CMK (cell line): ENCODE measurements at places on chromosomes 6 and 20.

- no peak for DNase-seq
Observed at GRCh38 chr20:31751126-31751525, 12.0 kb downstream of the TPX2 start.

DNA sequence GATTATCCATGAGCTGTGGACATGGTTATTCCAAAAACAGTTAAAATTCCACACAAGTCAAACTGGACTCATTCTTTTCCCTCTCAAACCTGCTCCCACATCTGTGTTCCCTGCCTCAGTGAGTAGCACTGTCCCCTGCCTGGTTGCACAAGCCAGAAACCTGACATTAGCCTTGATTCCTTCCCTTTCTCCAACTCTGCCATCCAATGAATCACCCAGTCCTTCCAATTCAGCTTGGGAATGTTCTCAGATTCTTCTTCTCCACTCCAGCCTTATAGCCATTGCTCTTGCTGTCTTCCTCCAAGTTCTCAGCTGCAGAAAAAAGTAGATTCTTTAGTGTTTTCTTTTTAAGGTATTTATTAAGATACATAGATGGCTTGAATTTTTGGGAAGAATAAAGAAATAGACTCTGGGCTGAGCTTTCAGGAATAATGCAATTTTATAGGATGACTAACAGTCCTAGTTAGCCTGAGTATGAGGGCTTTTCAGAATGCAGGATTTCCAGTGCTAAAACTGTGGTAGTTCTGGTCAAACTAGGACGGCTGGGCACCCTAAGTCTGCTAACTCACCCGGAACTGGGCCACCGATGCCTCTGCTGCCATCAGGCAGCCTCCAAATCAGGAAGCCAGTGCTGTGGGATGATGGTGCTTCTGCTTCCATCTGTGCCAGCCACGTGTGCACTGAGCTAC, 18.2 kb upstream of the SASH1 start:
- no peak for DNase-seq

GRCh38 chr20:35661053-35661452, 3.6 kb downstream of the CPNE1 start:
- DNase-seq: no peak

GRCh38 chr6:20678831-20679352, 144.6 kb downstream of the CDKAL1 start:
- no peak for DNase-seq

- DNase-seq: no peak
Observed at GRCh38 chr6:131640576-131640975, 3.5 kb downstream of the ENPP3 start.

DNA sequence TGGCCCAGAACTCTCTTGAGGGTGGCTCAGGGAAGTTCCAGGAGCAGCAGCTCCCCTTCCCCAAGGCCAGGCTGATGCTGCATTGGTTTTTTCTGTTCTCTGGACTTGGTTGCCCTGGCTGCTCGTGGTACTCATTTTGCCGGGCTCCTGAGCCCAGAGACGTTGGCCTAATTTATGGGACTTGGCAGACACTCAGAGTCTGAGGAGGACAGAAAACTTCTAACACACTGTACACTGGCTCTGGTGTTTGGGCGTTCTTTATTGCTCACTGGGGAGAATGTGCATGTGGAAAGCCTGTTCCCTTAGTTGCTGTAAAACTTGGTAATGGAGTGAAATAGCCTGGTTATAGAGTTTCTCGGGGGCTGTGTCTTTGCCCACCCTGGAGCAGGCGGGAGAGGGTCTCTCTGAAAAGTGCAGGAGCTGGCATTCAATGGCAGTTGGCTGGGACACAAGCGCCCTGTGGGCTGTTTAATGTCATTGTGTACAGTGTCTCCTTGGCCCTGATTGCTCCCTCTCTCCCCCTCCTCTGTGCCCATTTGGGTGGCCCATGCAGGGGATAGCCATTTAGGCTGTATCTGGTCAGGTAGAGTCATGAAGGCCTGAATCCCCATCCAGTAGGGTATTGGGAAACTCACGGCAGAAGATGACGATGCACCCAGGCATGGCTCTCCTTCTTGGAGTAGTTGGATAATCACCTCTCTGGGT, 109.3 kb downstream of the CDC5L start:
- no peak for DNase-seq

- DNase-seq: no peak
Observed at GRCh38 chr6:16216501-16217155, 21.8 kb upstream of the GMPR start.

DNA sequence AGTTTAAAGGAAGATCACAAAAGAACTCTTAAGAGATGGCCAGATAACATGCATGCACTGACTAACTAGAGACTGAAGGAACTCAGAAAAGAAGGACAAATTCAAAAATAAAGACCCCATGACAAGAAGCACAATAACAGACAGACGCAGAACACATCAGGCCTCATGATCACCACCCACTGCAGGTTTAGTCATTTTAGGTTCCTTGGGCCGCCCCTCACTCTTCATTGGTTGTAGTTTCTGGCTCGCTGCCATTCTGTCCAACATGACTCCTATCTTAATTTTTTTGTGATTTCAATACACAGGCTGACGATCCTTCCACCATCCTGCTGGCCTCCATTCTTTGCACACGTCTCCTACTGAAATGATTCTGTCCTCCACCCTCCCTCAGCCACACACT, 21.6 kb downstream of the STX7 start:
- DNase-seq: no peak

GRCh38 chr6:162726947-162727321, 632 bp downstream of the PRKN start:
- no peak for DNase-seq

- no peak for DNase-seq
Observed at GRCh38 chr6:829656-830055, 136.7 kb upstream of the EXOC2 start.

DNA sequence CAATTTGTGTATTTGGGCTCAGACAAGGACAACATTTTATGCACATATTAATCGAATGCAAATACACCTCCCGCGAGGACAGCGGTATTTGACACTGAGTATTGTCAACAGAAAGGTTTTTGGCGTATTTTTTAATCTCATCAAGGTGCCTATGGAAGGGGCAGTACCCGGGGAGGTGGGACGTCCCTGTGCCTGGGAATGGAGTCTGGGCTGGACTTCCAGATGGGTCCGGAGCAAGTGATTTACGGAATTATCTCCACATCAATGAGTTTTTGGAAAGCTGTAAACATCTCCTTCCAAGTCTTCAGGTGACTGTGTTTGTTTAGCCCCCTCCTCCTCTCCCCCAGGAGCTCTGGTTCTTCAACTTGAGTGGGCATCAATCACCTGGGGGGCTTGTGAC, 39.8 kb downstream of the PRR18 start:
- no peak for DNase-seq

GRCh38 chr6:17200395-17200794, 80.8 kb upstream of the RBM24 start:
- DNase-seq: no peak
